ENCODE measurements at places on chromosomes 6 and 20.

DNA sequence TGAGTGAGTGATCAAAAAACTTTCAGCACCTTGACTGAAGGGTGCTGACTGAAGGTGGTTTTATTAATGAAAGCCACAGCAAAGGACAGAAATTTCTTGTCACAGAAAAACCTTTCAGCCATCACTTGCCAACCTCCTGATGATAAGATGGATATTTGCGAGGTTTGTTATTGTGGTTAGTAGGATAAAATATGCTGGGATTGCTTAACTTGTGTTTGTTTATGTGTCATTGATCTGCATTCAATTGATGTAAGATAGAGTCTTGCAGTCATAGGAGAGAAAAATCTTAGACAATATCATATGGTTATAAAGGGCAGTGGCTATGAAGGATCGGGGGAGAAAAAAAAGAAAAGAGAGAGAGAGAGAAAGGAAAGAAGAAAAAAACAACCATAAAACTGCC is 1.2 kb downstream of the TSBP1 start:
- no peak for DNase-seq

GRCh38 chr6:88982720-88983119 is 19.3 kb upstream of the RNGTT start:
- no peak for DNase-seq

DNA sequence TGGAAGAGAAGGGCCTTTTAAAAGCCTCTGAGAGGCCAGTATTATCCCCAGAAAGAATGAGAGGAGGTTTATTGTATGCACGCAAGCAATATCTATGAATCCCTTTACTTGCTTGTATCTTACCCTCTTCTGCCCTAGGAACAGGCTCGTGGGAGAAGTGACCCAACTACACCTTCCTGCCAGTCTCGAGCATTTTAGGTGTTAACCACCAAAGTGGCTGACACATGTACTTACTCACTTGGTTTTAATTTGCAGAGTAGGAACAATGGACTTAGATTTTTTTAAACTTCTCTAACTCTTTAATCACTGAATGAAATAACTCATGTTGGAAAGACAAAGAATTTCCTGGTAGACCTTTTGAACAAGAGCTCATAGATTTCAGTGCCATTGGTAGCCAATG is 296.9 kb downstream of the PLCB1 start:
- no peak for DNase-seq

DNA sequence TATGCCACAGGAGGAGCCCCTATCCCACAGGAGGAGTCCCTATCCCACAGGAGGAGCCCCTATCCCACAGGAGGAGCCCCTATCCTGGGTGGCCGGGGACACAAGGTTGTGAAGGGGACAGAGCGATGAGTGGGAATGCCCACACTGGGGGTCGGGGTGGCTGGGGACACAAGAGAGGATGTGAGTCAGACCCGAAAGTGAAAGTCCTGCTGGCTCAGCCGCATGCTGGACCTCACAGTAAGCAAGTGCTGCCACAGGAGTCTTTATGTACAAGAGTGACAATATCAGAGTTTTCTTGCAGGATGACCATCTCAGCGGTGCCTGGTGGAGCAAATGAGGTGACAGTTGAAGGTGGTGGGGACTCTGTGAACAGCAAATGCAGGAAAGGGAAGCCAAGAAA is 93.7 kb downstream of the PSMB1 start:
- DNase-seq = no peak

GRCh38 chr6:118708055-118708454 is 56.7 kb upstream of the CEP85L start:
- DNase-seq = no peak

GRCh38 chr6:25404693-25405169 is 125.6 kb downstream of the CARMIL1 start:
- no peak for DNase-seq

DNA sequence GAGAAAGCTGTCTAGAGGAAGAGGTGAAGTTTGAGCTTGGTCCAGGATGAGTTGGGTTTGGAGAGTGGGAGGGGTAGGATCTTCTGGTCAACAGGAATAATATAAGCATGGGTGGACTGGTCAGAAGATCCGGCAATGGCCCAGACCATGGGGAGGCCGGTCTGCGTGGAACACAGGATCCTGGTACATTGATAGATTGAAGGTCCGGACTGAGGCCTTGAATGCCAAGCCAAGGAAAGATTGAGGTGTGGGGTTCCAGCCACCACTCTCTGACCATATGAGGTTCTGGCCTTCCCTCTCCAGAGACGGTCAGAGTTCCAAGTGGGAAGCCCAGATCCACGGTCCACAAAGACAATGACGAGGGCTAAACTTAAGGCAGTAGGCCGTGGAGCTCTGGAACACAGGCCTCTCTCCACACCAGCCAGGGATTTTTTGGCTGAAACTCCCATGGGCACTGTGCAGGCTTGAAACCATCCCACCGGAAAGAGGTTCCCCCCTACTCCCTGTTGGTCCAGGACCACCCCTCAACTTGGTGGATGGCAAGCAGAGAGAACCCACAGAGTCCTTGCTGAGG is 3.2 kb downstream of the MDFI start:
- no peak for DNase-seq

DNA sequence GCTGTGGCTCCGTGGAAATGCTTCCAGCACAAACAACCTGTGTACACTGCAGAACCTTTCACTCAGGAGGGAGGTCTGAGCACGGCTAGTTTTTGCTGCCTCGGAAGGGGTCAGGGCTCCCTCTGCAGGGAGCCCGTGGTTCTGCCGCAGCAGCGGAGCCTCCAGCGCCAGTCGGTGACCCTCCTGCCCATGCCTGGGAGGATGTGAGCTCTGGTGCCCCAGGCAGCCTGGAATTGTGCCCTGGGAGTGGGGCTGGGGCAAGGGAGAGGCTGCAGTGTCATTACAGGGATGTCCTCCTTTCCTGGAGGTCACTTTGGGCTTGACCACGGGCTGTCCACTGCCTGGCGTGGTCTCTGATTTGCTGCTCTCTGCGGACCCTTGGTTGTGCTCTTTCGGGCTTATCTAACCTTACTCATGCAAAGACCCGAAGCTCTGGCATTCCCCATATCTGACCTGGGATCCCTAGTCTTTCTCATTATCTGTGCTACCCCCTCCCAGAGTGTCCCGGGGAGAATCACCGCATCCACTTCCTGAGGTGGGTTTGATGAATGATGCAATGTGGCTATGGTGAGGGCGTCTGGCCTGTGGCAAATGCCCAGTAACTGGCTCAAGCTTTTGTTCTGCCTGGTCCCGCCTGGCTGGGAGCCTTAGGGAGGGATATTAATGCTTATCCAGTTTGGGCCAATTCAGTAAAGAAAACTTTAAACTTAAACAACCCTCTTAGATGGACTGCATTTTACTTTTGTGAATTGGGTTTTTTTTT is 59.6 kb upstream of the TAGAP start:
- DNase-seq = peak; percentile 87

GRCh38 chr20:23136893-23137745 is 51.0 kb upstream of the CD93 start:
- no peak for DNase-seq

- no peak for DNase-seq
Measured at GRCh38 chr6:74451953-74452352, 753.9 kb downstream of the COL12A1 start.

DNA sequence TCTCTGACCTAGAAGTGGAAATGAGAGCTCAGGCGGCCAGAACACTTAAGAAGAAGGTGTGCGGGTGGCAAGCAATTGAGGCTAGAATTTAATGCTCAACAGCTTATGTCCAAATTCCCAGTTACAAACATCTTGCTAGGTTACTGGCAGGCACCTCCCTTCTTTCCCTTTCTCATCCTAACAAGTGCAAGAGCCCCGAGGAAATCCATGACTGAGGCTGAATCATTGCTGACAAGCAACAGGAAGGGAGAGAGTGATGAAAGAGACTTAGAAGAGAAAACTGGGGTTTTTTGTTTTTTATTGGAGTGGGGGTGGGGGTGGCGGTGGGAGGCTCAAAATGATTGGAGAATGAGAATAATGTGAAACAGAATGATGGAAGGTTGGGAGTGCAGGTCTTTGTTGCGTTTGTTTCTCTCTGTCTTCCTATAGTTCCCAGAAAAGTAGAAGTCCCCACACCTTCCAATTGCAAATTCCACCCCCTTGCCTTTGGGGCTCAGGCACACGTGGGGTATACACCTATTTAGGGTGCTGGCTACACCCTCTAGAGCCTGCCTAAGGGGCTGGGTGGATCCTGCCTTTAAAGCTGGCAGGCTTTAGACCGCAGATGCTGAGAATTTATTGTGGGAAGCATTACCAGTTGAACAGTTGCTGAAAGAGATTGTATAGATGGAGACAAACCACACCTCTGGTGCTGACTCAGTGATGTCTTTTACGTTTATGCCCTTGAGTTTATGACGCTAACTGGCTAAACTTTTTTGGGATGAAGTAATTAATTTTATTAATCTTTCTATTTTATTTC is 1.4 kb downstream of the FAM83B start:
- no peak for DNase-seq

GRCh38 chr6:6515691-6516607 is 72.6 kb upstream of the LY86 start:
- DNase-seq = no peak

GRCh38 chr20:23189341-23189740 is 103.2 kb upstream of the CD93 start:
- no peak for DNase-seq

DNA sequence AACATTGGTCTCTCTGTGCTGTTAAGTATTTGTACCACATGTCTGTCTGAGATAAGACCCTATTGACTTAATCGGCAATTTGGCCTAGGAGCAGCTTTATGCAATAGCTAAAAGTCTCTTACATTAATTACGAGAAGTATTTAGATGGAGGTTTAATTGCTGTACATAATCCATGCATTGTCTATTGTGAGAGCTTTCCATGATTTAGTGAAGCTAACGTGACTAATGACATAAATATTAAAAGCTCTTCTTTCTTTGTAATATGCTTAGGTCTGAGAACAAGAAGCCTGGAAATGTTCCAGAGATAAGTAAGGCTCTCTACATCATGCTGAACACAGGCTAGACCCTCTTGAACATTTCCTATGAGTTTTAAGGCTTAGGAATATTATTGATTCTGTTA is 32.7 kb upstream of the FAM83B start:
- no peak for DNase-seq

DNA sequence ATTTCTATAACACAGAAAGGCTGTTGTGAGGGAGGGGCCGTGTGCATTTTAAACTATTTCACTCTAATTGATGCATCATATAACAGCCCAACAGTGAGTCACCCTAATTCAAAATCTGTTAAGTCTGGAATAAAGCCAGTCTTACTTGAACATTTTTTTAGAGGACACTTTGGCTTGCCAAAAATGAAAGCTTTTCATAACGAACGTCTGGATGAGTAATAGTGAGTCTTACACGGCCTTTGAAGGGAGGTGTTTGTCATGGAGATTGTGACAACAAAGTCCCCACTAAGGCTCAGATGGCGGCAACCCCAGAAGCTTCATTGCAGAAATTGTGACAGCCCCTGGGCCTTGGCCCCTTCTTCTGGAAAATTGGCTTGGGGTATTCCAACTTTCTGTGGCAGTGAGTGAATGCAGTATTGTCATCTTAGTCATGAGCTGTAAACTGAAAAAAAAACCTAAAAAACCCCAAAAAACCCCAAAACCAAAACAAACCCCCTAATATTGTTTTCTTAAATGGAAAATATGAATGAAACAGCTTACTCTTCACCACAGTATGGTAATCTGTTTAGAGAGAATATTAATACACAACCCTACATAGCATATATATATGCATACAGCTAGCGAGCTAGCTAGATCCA is 92.6 kb upstream of the CLDN20 start:
- DNase-seq = no peak

DNA sequence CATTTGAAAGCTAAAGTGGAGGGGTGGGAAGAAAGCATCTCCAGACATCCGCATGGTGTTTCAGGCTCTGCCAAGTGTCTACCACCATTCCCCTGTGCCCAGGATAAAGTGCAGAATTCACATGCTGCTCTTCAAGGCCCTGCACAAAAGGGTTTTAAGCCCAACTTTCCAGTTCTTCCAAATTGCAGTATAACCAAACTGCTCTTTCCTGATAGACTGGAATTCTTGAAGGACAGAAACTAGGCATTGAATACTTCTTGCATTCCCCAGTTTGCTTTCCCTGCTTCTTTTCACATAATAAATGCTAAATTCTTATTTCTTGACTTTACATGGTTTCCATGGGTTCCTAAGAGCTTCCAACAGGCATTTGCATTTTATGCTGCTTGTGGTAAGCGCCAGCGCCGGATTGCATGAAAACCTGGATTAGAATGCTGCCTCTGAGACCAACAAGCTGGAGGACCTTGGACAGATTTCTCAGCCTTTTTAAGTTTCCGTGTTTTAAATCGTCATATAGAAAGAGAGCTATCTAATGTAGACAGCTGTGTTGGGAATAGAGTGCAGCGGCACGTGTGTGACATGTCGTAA is 7.9 kb downstream of the SOX4 start:
- DNase-seq = no peak

- DNase-seq = peak; percentile 63
Measured at GRCh38 chr20:63054681-63055240, 48.0 kb upstream of the BHLHE23 start.

DNA sequence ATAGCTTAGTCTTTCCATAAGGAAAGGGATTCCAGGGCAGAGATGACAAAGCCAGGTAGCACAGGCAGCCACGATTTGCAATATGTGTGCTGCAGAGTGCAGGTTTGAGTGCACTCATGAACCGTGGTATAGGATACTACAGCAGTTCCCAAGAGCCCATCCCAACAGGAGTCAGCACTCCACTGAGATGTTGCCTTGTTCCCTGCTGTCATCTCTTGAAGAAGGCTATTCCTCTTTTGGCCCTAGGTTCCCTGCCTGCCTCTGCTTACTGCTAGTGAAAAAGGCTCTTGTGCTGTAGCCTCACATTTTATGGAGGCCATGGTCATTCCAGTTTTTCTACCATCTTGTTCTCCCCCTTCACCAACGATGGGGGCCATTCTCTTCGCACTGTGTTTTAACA is 40.2 kb downstream of the RALY start:
- no peak for DNase-seq

GRCh38 chr6:149065658-149066556 is 251.6 kb upstream of the TAB2 start:
- DNase-seq = no peak

DNA sequence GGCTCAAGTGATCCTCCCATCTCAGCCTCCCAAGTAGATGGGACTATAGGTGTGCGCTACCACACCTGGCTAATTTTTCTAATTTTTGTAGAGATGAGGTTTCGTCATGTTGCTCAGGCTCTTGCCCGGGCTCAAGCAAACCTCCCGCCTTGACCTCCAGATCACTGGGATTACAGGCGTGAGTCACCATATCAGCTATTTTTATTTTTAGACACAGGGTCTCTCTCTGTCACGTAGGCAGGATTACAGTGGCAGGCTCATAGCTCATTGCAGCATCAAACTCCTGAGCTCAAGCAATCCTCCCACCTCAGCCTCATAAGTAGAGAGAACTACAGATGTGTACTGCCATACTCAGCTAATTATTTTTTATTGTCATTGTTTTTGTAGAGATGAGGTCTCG is 41.7 kb downstream of the SLC23A2 start:
- DNase-seq = no peak

DNA sequence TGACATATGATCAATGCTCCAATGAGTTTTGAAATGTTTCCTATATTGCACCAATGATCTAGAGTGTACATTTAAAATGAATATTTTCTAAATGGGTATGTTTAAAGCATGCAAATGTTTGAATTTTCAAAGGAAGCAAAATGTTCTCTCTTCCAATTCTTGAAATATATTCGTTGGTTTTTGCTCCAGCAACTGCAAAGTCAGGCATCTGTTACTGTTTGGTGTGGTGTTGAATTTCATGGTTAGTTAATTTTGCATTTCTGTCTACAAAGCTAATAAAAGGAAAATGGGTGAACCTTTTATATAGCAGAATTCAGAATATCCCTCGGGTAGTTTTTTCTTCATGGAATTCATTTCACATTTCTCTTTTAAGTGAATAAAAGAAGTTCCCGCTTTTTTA is 1018.3 kb downstream of the GRIK2 start:
- DNase-seq = no peak

Measured in cardiac septum (tissue), 1 donor.